ENCODE measurements at places on chromosomes 2 and 18. TPM values are rescaled to one million over a fixed set of nuclear protein-coding genes. Genes with fewer than 3 reads are reported as not detected.

CYP26B1 gene
- total RNA-seq = not detected

DNA sequence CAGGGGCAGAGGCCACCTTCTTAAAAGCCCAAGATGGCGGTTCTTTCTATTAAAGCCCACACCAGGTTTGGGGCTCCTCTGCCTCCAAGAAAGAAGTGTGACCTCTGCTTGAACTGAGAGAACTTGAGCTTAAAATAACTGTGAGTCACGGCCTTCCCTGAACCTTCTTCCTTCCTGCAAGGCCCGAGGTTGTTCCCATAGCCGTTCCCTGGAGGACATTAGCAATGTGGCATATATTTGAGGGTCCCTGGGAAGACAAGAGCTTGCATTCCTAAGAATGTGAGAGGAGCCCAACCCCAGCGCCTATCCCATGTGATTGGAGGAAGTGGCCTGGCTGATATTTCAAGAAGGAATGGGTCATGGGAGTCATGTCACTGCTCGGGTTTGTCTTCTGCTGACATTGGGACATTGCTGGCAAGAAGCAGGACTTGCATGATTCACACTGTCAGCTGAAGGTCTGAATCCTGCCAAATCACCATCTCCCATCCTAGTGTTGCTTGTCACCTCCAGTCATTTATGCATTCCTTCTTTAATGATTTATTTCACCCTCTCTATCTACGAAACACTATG is 168.1 kb downstream of the TRIB2 start:
- H3K4me1 ChIP-seq = no peaks in the 10 kb centered on the region
- peaks cover under 1% of the 10 kb centered on the region for H3K27me3 ChIP-seq
- no peaks in the 10 kb centered on the region for H3K36me3 ChIP-seq
- no peak for DNase-seq
- H3K27ac ChIP-seq = no peak overlapping the region

DNA sequence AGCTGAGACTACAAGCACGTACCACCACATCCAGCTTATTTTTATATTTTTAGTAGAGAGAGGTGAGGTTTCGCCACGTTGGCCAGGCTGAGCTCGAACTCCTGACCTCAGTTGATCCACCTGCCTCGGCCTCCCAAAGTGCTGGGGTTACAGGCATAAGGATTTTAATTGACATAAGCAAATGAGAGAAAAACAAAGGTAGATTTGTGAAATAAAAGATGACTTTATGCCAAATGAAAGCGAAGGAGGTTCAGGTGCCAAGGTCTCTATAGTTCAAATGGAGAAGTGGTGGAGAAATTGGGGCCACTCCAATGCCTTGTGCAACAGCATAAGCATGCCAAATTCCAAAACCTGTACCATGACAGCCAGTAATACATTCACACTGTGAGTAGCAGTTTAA is 180.6 kb downstream of the MREG start:
- H3K4me3 ChIP-seq = no peak overlapping the region
- no peak overlapping the region for H3K27ac ChIP-seq
- H3K27me3 ChIP-seq = peaks cover 2% of the 10 kb centered on the region
- peaks cover 12% of the 10 kb centered on the region for H3K4me1 ChIP-seq
- no peak for DNase-seq
- H3K36me3 ChIP-seq = no peaks in the 10 kb centered on the region

GRCh38 chr2:157441072-157441454 is 2.8 kb downstream of the CYTIP start:
- H3K4me1 ChIP-seq = peaks cover 21% of the 10 kb centered on the region
- H3K36me3 ChIP-seq = peaks cover 73% of the 10 kb centered on the region
- H3K27me3 ChIP-seq = no peaks in the 10 kb centered on the region
- H3K27ac ChIP-seq = peak overlapping the region; percentile 96
- H3K4me3 ChIP-seq = peak overlapping the region; percentile 96
- DNase-seq = peak; percentile 65

GRCh38 chr2:66699416-66699792 is 264.5 kb downstream of the MEIS1 start:
- no peak overlapping the region for H3K4me3 ChIP-seq
- DNase-seq = no peak
- H3K27me3 ChIP-seq = no peaks in the 10 kb centered on the region
- no peaks in the 10 kb centered on the region for H3K4me1 ChIP-seq
- no peaks in the 10 kb centered on the region for H3K36me3 ChIP-seq
- H3K27ac ChIP-seq = no peak overlapping the region
